ENCODE measurements at places on chromosomes 11 and 22. TPM values are rescaled to one million over a fixed set of nuclear protein-coding genes. Genes with fewer than 3 reads are reported as not detected.

The CCDC89 gene
- not detected for total RNA-seq

The F2 gene
- total RNA-seq = not detected

The CEND1 gene
- total RNA-seq = under 0.01 TPM

The OR52E8 gene
- total RNA-seq = not detected

The GGT1 gene
- total RNA-seq = 23.0 TPM

The DUSP8 gene
- 0.26 TPM for total RNA-seq

The XRCC6 gene
- total RNA-seq = 375 TPM

The WBP2NL gene
- total RNA-seq = not detected

The ZP1 gene
- total RNA-seq = not detected

The SLC22A6 gene
- total RNA-seq = not detected

The ART5 gene
- total RNA-seq = not detected

The EXT2 gene
- total RNA-seq = 128 TPM

The SLC22A24 gene
- total RNA-seq = not detected

The HMOX1 gene
- total RNA-seq = 57.3 TPM

The NRGN gene
- total RNA-seq = 0.25 TPM

The SAA2 gene
- not detected for total RNA-seq

The MPPED2 gene
- 0.39 TPM for total RNA-seq

The GRK2 gene
- total RNA-seq = 37.7 TPM

The PGM2L1 gene
- 36.6 TPM for total RNA-seq

The LGR4 gene
- total RNA-seq = 2.7 TPM

The DBX1 gene
- total RNA-seq = not detected

The SHISAL1 gene
- total RNA-seq = under 0.01 TPM

The METTL15 gene
- total RNA-seq = 10.4 TPM

The GSTT2B gene
- total RNA-seq = 7.0 TPM

The REXO2 gene
- 110 TPM for total RNA-seq

The ZBTB16 gene
- total RNA-seq = 6.4 TPM

The ANGPTL5 gene
- total RNA-seq = not detected

The NEU3 gene
- total RNA-seq = 7.2 TPM

The ARHGAP42 gene
- 7.5 TPM for total RNA-seq

The TMPRSS6 gene
- not detected for total RNA-seq

The GAB2 gene
- 20.7 TPM for total RNA-seq

The RHOD gene
- 16.9 TPM for total RNA-seq

The PDXP gene
- total RNA-seq = 6.7 TPM

The CNGA4 gene
- not detected for total RNA-seq
